DMS 273 treated with DMSO at 0.1 percent for 48 hours (cell line): ENCODE measurements at places on chromosomes 3 and 15.

DNA sequence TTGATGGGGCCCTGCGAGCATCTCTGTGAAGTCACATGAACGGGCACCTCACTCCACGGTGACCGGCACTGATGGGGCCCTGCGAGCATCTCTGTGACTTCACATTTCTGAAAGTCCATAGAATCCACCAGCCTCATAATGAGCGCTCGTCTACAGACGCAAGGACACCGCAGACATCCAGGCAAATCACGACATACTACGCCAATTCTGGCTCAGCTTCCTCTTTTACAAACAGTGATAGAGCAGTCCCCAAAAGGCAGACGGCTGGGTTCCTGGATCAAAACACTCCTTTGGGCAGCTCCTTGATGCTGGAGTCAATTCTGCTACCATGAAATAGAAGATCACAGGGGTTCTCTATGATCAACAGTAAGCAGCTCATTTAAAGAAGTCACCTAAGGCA, 125.4 kb downstream of the XXYLT1 start:
- no peak for DNase-seq

- DNase-seq = peak; percentile 28
These were observed 9.3 kb downstream of the VEPH1 start for GRCh38 chr3:157493627-157494550.

- no peak for DNase-seq
These were observed 34.5 kb downstream of the KLF13 start for GRCh38 chr15:31360843-31361763.

DNA sequence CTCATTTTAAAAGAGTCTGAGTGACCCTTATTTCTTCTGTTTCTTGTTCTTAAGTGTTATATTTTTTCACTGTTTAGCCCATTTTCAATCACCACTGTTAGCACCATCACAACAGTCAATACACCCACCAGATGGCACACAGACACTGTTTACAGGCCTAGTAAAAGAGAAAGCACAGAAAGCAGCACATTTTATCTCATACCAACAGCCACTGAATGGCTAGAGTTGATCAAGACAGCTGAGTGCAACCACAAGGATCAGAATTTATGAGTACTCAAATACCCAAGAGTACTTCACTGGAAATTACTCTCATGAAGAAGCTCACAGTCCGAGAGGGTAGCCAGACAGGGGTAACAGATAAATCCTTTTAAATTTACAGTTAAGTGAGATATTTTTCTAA, 127.0 kb downstream of the TFDP2 start:
- DNase-seq = peak; percentile 41

DNA sequence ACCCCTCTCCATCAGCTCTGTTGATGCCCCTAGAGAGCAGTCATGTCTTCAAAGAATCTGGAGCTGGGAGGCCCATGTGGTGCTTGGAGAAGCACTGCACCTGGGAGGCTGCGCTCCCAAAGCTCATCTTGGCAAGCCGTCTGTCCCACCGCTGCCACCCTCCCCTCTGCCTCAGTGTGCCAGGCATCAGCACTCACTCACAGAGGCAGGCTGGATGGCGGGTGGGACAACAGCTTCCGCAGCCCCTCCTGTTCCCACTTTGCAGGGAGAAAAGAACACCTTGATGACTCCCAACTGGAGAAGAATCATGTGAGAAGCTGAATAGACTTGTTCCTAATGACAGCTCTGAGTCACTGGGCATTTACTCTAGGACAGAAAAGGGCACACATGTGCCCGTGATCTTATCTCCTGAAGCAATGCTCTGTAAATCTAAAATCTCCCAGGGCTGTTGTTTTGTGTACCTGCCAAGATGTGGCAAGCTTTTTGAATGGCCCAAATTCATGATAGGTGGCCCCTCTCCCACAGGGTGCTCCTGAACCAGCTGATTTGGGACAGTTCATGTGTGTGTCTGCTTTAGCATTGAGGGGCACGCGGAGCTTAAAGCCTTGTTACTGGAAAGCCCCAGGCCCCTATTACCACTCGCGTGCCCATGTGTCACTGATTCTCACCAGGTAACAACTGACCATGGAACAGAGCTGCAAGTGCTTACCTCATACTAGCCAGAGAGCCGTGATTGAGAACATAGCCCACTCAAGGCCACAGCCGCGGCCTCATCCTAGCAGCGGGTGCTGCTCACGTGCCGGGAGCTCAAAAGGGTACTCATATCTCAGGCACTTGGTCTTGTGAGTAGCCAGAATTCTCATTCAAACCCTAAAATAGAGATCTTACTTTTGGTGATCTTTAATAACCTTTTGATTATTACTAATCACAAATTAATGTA, 104.4 kb downstream of the DNAJB8 start:
- no peak for DNase-seq

- DNase-seq = no peak
These were observed 25.8 kb downstream of the LRTM1 start for GRCh38 chr3:54901906-54902685.

- DNase-seq = no peak
These were observed 88.3 kb upstream of the PRR23E start for GRCh38 chr3:127104586-127104985.

DNA sequence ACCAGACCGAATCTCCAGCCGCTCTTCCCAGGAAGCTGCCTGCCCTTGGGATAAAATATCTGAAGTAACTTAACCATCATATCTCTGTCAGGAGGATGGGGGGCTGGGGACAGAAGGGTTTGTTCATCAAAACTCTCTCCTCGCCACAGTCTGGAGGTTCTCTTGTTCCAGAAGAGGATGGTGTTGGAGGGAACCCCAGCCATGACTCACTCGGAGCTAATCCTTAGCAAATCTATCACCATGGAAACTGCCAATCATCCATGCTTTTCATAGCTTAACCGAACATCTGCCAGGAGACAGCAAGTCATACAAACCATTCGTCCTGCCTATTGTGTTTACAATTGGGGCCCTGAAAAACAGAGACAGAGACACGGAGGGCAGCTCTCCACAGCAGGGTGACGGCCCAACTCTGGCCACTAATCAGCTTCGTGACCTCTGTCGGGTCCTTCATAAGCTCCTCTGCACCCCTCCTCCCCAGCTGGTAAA, 73.8 kb upstream of the HEG1 start:
- DNase-seq = peak; percentile 78

- no peak for DNase-seq
These were observed 6.3 kb upstream of the PTH1R start for GRCh38 chr3:46871222-46871621.

GRCh38 chr3:171348121-171348520, 112.1 kb downstream of the TNIK start:
- DNase-seq = no peak

GRCh38 chr15:65902373-65902772, 33.1 kb downstream of the RAB11A start:
- DNase-seq = no peak

DNA sequence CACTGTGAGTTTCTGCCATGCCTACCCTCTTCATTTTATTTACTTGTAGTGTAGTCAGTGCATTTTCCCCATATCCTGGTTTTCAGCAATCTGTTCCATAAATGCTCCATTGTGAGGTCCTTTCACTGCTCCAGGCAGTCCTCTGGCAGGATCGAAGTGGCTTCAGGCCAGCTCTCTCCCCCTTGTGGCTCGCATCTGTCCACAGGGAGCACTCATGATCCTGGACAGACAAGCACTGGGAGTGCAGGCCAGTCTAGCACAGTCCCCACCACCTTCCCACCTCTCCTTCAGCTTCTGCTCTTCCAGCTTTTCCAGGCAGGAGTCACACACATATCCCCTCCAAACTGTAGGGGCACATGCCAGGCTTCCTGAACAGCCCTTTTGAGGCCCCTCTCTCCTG, 173.6 kb downstream of the PPM1L start:
- no peak for DNase-seq

DNA sequence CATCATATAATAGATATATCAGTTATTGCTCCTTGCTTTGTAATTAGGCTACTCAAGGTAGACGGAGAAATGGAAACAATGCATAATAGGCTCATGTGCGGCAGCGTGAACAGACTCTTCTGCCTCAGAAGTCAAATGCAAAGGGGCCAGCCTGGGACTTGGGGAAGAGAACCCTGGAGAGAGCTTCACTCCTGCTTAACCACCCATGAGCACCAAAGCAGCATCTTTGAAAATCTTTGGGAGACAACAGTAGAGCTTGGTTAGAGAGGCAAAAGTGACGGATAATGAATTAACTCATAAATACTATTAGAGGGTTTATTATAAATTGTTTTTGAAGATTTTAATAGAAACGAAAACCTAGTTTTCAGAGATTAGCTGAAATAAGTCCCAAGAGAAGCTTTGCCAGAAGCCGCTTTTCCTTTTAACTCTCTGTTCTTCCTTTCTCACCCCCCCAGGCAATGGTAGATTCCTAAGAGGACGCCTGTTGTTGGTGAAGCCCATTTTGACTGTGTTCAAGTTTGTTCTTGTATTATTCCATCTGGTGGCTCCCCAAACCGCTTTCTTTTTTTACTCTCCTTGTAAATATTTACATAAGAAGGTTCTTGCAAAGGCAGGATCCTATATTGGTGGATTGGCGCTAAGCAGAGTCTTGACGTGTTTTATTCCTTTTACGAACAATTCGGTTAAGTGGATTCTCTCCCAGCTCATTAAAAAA, 196.0 kb upstream of the TPRG1 start:
- peak; percentile 37 for DNase-seq

- DNase-seq = no peak
These were observed 172.5 kb downstream of the NSMCE3 start for GRCh38 chr15:29097168-29097567.

- DNase-seq = peak; percentile 6
These were observed 57.0 kb downstream of the IQSEC1 start for GRCh38 chr3:13016083-13016720.

DNA sequence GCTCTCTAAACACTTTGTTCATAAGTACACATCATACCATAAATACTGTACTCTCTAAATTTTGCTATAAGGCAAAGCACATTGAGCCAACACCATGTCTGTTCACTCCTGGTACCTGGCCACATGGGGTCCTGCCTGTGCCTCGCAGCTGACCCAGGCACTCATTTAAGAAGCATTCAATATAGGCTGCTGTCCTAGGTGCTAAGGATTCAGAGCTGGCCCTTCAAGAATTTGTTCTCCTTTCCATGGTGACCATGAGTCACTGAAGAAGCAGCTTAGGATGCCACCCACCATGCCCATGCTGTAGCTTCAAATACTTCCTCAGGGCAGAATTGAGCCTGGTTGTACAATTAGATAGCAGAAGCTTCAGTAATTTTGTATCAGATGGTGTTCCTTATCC, 119.2 kb upstream of the ZBED2 start:
- no peak for DNase-seq

DNA sequence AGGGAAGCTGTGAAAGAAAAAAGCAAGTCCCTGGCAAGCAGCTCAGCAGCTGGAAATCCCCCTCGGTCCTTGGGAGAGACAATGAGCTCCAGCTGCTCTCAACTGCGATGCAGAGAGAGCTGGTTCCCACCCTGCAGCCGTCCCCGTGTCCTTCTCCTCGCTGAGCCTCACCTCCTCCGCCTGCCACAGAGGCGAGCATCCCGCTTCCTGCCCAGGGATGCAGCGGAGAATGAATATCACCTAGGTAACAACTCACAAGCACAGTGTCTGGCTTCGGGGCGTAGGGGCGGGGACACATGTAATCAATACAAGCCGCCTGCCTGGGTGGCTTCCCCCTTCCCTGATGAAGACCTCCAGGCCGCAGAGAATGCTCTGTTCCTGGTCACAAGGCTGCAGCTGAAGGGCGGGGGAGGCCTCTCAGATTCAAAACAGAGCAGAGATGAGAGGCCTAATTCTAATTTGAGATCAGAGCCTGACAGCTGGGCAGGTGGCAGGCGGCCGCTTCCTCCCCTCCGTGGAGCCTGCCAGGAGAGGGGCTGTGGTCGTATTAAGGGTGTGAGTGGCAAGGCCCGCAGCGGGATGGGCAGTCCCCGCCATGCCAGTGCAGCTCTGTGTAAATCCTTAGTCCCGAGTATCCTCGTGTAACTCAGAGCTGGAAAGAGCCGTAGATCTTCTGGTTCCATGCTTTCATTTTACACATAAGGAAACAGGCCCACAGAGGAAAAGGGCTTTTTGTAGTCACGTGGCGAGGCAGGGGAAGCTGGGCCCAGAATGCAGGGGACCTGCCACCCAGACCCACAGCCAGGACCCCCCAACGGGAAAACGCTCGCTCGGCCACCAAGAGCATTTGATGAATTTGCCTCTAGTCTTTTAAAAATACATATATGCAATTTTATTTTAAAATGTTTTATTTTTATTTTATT, 24.3 kb downstream of the ZDHHC19 start:
- DNase-seq = no peak

GRCh38 chr15:27826411-27826810, 272.7 kb downstream of the OCA2 start:
- DNase-seq = no peak

DNA sequence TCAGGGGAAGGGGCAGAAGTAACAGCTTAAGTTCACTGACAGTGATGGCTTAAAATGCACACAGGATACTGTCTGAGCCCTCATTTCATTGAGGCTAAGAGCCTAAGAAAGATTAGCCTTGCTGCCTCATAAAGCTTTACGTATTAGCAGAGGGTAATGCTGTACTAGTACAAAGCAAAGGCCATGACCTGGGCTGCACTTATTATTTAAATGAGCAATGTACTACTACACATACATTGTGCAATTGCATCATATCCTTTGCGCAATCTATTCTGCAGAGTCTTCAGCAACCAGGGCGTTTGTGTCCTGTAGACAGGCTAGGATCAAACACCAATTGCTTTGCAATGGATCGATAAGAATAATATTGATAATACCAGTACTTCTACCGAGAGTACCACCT, 221.8 kb downstream of the TPRG1 start:
- no peak for DNase-seq

DNA sequence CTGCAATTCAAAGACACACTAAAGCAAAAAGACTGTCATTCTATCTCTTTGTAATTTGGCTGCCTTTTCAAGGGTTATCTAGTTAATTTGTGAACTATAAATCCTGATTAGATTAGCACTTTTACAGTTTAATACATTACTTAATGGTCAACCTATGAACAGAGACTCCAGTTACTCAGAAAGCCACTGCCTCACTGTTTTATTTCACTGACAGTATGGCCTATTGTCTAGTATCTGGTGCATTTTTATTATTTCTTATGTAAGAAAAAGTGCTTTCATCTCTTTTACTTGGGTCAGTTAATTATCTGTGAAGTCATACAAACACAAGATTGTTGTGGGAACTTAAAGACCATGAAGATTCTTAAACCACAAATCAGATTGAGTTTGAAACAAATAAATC, 133.8 kb downstream of the ZBBX start:
- DNase-seq = no peak

- no peak for DNase-seq
These were observed 41.0 kb downstream of the MBNL1 start for GRCh38 chr3:152309535-152310307.

- no peak for DNase-seq
These were observed 170.9 kb downstream of the EPHB1 start for GRCh38 chr3:134965865-134966481.

GRCh38 chr15:50484781-50485180, 60.6 kb downstream of the USP8 start:
- DNase-seq = no peak

- DNase-seq = no peak
These were observed 13.1 kb upstream of the BLOC1S6 start for GRCh38 chr15:45573961-45574629.

GRCh38 chr3:160447544-160447943, 2.0 kb downstream of the TRIM59 start:
- DNase-seq = no peak
